CD4-positive, alpha-beta T cell treated with Interleukin-15 for 1 hour (primary cell): ENCODE measurements at places on chromosomes 5 and 9.

GRCh38 chr5:59485629-59486439, 407.7 kb downstream of the PDE4D start:
- no peak for DNase-seq

DNA sequence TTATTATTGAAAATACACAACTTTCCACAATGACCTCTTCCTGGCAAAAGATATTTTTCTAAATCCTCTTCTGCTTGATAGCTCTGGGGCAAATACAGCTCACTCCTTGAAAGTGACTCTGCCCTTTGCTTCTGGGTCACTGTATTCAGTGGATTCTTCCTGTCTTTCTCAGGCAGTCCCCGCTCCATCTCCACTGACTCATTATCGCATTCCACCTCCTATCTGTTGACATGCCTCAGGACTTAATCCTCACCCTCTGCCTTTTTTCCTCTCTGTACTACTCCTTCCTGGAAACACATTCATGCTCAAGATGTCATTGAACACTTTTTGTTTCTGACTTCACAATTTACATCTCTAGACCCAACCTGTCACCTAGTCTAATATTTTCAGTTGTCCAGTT, 8.4 kb upstream of the RGS7BP start:
- DNase-seq, result no peak

DNA sequence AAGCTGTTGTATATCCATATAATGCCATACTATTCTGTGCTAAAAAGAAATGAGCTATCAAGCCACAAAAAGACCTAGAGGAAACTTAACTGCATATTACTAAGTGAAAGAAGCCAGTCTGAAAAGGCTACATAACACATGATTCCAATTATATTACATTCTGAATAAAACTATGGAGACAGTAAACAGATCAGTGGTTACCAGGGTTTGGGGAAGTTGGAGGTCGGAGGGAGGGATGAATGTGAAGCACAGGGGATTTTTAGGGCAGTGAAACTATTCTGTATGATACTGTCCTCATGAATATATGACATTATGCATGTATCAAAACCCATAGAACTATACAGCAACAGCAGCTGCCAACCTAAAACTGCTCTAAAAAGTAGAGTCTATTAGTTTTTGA, 5.6 kb upstream of the RFK start:
- no peak for DNase-seq

DNA sequence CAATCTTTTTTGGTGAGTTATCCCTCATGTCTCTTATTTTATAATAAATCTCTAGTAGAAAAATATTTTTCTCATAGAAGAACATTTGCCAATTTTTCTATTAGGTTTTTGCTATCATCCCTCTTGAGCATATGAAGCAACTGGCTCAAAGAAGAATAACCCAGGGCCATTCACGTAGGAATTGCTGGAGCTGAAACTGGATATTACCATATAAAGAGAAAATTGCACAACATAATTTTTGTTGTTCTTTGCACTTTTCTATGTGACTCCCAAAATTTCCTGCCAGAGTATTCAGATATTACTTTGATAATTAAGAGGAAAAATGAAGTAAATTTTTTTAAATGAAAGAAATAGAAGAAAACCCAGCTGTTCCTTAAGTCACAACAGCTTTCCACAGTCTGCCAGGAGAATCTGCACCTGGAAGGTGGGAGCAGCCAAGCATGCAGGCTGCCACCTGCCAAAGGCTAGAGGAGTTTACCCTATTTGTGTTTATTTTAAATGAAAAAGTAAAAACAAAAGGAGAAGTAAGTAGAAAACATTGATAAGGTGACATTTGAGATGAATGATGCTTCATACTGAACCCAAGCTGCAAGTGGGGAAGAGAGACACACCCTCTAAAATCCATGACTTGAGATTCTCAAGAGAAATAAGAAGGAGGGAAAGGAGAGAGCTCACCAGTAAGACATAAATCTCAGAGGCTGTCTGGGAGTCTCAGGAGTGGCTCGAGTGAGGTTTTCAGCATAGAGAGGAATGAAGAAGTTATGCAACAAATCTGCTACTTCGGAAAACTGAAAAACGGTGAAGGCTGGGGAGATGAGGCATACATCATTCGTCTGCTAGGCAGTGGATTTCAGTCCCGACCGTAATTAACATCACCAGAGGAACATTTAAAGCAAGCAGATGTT, 31.5 kb upstream of the FREM1 start:
- DNase-seq, result no peak

GRCh38 chr9:20477940-20478620, 144.2 kb downstream of the MLLT3 start:
- DNase-seq, result no peak

DNA sequence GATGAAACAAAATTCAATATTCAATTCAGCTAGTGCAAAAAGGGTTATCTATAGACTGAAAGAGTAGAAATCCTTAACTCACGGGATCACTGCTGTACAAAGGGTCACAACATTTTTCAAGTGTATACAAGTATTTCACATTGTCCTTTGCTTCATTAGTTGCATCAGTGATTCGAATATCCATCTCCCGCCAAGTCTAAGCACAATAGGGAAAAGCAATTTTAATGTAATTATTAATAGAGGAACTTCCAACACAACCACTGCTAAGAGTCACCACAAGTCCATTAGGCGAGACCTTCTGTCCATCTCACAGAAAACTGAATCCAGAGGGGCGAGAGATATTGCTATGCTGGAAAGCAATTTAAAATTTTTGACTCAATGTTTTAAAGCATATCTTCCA, 27.4 kb downstream of the DNAH5 start:
- DNase-seq, result no peak

GRCh38 chr5:54975701-54976100, 9.7 kb downstream of the ESM1 start:
- DNase-seq, result no peak

- DNase-seq, result no peak
These were observed 50.2 kb upstream of the STARD4 start for GRCh38 chr5:111562561-111562960.

DNA sequence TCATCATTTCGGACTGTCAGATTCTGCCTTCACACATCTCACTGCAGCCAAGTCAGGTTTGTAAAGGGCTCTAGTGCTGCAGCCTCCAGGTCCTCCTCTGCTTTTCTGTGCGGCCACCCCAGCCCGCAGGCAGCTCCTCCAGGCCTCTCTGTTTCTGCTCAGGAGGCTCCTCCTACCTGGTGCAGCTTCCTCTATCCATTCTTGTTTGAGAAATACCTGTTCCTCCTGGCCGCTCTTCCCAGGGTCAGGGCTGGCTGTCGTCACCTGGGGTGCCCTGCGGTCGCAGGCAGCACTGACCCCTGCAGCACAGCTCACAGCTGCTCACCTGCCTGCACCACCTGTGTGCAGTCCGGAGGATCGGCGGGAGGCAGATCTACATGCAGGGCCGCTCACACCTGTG, 387.7 kb upstream of the IRX4 start:
- no peak for DNase-seq

GRCh38 chr5:79716839-79717238, 27.2 kb downstream of the CMYA5 start:
- DNase-seq, result no peak

DNA sequence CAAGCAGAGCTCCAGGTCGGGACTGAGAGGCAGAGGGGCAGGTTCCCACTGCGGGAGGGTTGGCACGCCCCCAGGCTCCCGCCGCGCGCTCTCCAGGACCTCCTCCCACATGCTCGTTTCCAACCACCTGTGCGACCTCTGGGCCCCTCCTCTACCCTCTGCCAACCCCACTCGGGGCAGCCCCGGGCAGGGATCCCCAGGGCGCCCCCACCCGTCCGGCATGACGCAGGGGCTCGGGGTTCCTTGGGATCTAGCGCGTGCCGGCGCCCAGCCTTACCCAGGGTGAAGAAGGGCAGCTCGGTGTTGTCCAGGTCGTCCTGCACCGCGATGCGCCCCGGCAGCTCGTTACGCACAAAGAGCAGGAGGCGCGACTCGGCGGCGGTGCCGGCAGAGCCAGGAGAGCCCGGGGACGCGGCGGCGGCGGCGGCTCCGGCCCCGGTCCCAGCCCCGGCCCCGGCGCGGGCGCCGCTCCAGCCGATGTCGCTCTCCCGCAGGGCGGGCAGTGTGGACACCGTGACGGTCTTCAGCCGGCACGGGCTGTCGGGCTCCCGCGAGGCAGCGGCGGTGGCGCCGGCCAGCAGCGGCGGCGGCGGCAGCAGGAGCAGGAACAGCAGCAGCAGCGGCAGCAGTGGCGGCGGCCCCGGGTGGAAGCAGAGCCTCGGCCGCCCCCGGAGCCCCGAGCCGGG, 494 bp downstream of the ASTN2 start:
- DNase-seq, result no peak

DNA sequence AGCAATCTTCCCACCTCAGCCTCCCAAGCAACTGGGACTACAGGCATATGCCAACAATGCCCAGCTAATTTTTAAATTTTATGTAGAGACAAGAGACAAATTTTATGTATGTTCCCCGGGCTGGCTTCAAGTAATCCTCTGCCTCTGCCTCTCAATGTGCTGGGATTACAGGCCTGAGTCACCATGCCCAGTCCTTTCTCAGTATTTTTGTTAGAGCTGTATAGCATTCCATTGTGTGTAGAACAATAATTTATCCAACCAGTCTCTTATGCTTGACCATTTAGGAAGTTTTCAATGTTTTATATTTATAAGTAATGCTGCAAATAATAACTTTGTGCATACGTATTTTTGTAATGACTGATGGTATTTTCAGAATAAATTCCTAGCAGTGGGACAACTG, 38.9 kb upstream of the CTXN3 start:
- DNase-seq, result no peak

DNA sequence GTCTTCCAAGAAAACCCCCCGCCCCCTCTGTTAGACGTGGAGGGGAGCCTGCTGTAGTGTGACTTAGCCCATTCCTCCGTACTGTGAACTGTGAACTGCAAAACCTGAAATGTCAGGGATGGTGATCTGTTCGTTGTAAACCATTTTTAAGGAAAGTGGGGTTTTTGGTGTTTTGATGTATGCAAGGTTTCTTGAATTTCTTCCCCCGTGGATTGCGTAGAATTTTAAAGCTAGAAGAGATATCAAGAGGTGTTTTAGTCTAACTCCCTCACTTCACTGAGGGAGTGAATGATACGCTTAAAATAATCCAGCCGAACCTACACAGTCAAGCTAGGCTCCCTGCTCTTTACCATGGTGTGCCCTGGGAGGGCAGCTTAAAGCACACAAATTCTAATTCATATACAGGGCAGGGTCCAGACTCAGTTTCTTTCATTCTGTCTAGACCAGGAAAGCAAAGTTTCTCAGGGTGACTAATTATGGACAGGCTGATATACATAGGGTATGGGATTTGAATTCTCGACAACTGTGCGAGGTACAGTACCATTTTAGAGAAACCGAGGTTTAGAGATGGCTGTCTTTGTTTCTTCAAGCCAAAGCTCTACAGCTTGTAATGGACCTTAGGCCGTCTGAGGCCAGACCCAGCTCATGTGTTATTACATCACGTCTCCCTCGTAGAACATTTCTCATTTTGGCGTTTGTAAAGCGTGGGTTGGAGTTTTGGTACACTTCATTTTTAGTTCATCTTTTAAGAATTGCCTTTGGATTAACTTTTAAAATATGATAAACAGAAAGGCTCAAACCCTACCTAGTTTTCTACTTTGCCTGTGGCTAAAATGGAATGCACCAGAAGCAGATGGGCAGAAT, 2.7 kb downstream of the PTGER4 start:
- no peak for DNase-seq

GRCh38 chr9:107246259-107247254, 36.5 kb upstream of the RAD23B start:
- no peak for DNase-seq
